Omental fat pad (tissue), 4 donors: ENCODE measurements at places on chromosomes 12 and 14. TPM values are rescaled to one million over a fixed set of nuclear protein-coding genes. Genes with fewer than 3 reads are reported as not detected.

KCNH3 gene
- 1.7 TPM for total RNA-seq

FITM1 gene
- 0.96 TPM for total RNA-seq

KCNMB4 gene
- 2.3 TPM for total RNA-seq

CLEC4A gene
- total RNA-seq: 21.4 TPM

OR4L1 gene
- total RNA-seq: not detected

GPR132 gene
- 2.7 TPM for total RNA-seq

CCDC196 gene
- total RNA-seq: not detected

TESPA1 gene
- total RNA-seq: 1.3 TPM

ABCD2 gene
- total RNA-seq: 11.0 TPM

TSHR gene
- 0.74 TPM for total RNA-seq

SLCO1B1 gene
- not detected for total RNA-seq
